Neural crest cell (in vitro differentiated cells): ENCODE measurements at places on chromosomes 6 and 20.

GRCh38 chr20:54123587-54124180, 50.1 kb downstream of the CYP24A1 start:
- no peak for DNase-seq

DNA sequence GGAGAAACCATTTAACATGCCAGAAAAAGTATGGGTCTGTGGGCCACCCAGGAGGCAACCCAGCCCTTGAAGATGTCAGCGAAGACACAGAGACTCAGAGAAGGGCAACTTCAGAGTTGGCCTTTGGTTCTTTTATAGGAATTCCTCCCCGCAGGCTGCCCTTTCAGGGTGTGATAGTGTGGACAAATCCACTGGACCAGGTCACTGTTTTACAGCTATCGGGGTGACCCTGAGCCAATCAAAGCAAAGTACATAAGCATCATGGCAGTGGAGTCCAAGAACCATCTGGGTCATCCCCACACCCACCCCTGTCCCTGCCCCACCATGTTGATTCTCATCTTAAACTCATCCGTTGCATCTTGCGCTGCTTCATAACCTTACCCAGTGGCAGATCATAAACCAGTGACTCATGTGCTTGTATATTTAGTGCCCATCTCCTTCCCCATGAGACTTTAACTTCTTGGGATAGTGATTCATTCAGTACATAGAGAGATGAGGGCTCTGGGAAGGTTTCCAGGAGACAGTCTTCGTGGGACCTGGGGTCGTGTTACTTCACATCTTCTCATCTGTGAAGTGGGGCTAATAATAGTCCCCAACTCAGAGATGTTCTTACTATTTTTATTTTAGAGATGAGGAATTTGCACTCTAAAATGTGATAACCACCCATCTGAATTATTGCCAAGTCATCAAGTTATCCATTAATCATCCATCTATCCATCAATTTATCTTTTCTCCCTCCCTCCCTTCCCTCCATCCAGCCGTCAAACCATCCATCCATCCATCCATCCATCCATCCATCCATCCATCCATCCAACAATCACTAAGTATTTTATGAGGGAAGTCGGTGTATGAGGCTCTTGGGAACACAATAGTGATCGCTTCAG, 51.0 kb downstream of the EDN3 start:
- no peak for DNase-seq

DNA sequence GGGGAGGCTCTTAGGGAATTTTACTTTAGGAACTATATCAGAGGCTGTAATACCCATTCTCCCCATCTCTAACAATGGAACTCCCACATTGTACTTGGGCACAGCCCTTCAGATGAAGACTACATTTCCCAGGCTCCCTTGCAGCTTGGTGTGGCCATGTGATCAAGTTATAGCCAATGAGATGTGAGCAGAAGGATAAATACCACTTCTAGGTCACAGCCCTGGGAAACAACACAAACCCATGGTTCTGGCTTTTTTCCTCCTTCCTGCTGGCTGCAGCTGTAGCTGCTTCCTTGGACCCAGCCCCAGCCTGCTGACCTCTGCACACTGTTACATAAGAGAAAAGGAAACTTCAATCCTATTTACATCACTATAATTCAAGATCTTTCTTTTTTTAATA, 445.9 kb upstream of the JARID2 start:
- no peak for DNase-seq

DNA sequence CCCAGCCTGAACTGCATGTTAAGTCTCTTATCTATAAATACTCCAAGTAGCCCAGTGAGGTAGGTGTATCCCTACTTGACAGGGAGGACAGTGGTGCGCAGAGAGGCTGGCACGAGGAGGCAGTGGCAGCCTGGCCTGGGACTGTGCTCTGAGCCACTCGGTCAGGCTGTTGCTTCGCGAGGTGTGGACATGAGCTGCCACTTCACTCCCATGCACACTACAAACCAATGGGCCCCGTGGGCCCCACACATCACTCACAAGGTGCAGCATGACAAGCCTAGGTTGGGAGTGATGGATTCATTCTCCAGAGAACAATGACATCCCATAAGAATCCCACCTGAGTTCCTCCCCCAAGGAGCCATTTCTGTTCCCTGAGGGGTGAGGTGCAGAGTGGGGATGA, 54.9 kb downstream of the TMEM242 start:
- DNase-seq, result no peak

DNA sequence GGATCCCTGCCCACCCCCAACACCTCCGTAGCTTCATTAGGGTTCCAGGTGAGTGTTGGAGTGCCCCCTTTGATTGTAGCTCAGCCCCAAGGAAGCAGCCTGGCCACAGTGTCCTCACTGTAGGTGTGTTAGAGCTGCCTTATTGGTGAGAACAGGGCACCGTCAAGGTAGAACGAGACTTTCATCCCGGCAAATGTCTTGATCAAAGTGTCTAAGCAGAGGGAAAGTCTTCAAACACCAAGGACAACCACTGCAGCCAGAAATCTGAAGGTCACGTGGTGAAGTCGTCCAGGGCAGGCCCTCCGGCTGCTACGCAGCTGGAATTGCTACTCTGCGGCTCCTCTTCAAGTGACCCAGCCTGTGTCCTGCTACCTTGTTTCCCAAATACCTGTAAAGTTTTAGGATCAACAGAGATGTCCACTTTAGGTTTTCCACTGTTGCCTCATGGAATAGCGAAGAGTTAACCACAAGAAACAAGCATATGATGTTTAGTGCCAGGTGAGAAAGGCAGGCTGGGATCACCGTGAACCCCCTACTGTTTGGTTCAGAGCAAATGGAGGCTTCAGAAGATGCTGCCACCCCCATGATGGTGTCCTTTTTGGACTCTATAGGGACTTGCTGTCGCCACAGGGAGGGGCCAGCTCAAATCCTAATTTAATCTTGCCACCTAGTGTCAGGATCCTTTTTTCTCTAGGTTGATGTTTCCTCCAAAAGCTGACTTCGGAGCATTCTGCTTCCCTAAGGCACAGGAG, 1.7 kb upstream of the DLL1 start:
- DNase-seq, result no peak

- DNase-seq, result no peak
These were observed 586.6 kb downstream of the KIF16B start for GRCh38 chr20:15986690-15987089.

GRCh38 chr6:144471986-144472385, 186.9 kb downstream of the UTRN start:
- DNase-seq, result no peak

DNA sequence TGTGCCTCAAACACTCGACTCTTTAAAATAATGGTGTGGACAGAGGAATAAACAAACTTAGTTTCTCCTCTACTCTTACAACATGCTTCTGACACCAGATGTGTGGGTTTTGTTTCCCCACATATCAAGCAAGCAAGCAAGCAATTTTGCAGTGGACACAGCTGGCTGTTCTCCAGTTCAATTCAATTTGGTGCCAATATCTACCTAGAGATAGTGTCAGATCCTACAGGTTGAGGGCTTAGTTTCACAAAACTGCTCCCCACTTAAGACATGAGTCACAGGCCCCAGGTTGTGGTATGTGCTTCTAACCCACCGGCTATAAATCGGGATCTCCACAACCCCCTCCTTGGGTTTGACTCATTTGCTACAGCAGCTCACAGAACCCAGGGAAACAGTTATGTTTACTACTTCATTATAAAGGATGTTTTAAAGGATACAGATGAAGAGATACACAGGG, 131.4 kb upstream of the TRAF3IP2 start:
- no peak for DNase-seq

DNA sequence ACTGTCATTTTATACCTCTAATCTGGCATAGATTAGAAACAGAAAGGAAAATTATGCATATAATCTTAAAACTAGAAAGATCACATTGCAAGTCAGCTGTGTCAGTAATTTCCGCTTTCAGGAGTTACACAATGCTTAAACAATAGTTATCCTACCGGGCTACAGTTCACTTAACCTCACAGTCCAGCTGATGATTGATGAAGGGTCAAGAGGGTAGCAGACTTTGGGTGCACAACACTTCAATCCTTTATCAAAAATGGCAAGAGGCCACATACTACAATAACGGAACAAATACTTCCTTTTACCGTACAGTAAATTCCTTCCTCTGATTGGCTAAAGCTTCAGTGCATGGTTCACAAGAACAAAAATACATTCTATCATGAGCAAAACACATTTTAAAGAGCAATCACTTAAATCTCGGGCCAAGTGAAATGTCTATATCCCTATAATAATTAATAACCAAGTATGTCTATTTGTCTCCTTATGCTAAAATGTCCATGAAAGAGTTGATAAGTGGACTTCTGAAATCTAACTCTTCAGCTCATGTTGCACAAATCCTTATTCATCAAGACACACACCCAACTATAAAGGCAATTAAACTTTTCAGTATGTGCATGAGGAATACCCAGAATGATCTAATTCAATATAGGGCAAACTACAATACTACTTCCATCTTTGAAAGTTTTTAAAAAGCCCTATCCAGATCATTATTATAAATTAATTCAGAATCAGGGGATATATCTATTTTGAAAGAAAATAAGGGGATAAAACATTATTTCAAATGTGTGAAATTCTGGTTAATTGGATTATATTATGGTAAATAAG, 76.8 kb downstream of the HIVEP2 start:
- DNase-seq, result no peak

DNA sequence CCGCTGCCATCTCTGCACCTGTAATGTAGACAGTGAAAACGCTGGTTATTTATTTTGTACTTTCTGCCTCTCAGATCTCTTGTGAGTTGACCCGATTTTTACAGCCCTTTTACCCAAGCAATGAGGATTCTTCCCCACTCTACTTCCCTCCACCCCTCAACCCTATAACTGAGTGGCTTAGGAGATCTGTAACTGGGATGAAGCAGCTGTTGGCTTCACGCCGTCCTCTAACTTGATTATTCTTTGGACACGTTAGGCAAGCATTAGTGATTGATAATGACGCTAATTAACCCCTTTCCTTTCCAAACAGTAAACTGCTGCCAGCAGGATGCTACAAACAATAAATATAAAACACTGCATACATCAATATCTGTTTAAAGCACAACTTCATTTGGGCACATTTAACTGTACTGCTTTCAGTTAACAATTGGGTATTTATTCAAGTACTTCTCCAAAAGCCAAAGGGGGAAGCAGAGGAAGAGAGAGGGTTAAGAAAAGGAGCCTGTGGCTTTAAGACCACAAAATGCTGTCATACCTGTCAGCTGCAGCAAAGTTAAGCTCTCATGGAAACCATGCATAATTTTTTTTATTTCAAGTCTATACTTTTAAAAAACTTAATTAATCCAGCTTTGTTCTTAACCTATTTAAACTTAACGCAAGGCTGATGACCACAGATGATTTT, 21.2 kb downstream of the TFAP2A start:
- no peak for DNase-seq

DNA sequence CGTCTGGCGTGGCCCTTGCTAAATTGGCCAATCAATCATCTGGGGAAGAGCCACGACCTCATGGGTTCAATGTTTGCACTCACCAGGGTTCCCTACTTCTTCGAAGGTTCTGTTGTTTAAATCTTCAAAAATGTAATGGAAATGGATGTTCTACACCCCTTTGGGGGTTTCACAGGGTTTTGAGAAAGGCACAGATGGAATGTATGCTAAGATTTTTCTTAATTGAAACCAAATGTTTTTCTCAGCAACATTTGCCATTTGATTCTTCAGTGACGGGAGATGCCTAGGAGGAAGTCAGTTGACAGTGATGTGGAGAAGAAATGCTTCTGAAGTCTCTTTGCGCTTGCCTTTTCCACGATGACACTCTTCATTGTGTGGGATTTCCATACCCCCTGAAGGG, 312.3 kb downstream of the ESR1 start:
- no peak for DNase-seq

- DNase-seq, result no peak
These were observed 25.2 kb downstream of the DLL1 start for GRCh38 chr6:170265655-170266054.

DNA sequence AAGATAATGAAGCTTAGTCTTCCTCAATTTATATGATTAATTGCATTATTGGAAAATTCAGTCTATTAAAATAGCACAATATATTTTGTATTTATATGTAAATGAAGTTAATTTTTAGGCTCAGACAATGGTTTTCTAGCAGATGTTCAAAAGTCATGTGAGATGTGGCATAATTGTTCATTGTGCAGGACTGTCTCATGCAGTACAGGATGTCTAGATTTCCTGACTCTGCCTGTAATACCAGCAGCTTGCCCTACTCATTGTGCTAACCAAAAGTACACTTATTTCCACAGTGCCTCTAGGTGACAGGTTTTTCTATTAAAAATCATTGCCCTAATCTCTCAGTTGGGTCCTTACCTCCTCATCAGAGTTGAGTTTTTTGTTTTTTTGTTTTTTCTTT, 12.4 kb downstream of the RALGAPB start:
- DNase-seq, result no peak

- DNase-seq, result no peak
These were observed 9.5 kb downstream of the NCR2 start for GRCh38 chr6:41344876-41345275.

DNA sequence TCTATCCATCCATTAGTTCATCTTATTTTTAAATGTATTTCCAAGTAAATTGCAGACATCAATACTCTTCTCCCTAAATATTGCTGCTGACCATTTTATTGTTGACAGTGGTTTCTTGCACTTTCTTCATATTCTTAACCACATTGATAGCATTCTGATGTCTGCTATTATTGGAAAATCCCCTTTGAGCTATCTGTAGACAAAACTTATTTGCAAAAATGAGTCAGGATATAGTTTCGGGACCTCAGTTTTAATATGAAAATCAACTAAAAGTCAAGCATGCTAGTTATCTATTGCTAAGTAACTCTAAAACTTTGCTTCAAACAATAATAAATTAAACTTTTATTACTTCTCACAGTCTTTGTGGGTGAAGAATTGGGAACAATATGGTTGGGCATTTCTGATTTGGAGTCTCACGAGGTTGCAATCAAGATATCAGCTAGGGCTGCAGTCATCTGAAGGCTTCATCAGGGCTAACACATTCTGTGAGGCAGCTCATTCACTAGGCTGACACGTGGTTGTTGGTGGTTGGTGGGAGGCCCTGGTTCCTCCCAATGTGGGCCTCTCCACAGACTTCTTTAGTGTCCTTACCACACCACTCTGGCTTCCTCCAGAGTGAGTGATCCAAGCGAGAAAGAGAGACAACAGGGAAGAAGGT, 32.7 kb downstream of the CD109 start:
- DNase-seq, result no peak

DNA sequence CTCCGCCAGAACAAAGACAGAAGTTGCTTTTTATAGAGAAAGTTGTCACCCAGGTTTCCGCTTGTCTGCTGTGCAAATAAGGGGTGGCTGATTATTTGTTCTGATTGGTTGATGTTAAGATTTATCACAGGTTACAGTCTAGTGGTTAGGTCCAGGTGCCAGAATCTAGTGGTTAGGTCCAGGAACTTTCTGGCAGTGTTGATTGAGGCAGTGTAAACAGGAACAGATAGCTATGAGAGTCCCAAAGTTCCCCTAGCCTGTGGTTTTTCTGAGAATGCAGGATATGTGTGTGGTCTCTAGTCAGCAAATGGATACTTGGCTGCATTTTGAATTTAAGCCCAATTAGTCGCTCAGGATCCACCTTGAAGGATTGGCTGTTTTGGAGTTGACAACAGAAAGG, 148.0 kb downstream of the TMEM200A start:
- DNase-seq, result no peak

GRCh38 chr6:14401246-14401645, 283.7 kb downstream of the CD83 start:
- no peak for DNase-seq

GRCh38 chr20:59246691-59247400, 53.6 kb upstream of the EDN3 start:
- no peak for DNase-seq
